ENCODE measurements at places on chromosomes 6 and 20. TPM values are rescaled to one million over a fixed set of nuclear protein-coding genes. Genes with fewer than 3 reads are reported as not detected.

The FAM209B gene
- polyA plus RNA-seq, result not detected

The RBBP9 gene
- polyA plus RNA-seq, result 3.6 TPM

The CALHM5 gene
- 1.3 TPM for polyA plus RNA-seq

The YTHDF1 gene
- polyA plus RNA-seq, result 16.8 TPM

The DDX43 gene
- polyA plus RNA-seq, result 0.86 TPM

The CST5 gene
- polyA plus RNA-seq, result not detected

The OR2B6 gene
- polyA plus RNA-seq, result not detected

All from adipose tissue (tissue), 3 donors.